Stimulated activated CD8-positive, alpha-beta memory T cell treated with anti-CD3 and anti-CD28 coated beads, Interleukin-4, amount 100 ng/mL, for 4 hours (primary cell): ENCODE measurements at places on chromosomes 5 and 9.

DNA sequence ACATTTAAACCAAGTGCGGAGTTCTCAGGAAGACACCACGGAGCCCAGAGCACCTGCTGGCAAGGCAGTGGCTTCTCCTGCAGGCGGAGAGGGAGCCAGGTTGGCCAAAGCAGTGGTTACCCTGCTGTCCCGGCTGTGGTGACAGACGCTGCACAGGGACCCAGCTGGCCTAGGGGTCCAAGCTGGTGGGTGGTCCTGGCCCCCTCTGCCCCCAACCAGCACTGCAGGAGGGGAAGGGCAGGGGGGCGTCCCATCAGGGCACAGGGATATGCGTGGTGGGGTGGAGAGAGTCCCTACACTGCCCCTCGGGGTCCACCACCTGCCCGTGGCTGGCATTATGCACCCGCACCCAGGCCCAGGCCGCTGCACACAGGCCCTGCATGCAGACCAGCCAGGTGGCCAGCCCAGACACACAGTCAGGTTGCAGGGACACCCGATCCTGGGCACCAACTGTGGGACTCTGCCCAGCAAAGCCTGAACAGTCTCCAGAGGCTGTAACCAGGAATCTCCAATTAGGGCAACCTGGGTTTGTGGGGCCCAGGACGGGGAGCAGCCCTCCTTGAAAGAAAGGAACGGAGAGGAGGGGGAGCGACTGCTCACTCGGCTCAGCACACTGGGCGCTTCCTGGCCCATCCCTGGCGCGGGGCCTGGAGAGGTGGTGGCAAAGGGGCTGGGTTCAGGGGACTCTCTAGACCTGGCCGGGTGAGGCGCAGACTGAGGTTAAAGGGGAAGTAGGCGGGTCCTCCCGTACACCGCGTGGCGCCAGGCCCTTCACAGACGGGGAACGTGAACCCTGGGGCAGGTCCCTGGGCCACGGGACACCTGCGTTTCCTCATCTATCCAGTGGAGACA, 46.3 kb downstream of the NACC2 start:
- DNase-seq, result no peak

DNA sequence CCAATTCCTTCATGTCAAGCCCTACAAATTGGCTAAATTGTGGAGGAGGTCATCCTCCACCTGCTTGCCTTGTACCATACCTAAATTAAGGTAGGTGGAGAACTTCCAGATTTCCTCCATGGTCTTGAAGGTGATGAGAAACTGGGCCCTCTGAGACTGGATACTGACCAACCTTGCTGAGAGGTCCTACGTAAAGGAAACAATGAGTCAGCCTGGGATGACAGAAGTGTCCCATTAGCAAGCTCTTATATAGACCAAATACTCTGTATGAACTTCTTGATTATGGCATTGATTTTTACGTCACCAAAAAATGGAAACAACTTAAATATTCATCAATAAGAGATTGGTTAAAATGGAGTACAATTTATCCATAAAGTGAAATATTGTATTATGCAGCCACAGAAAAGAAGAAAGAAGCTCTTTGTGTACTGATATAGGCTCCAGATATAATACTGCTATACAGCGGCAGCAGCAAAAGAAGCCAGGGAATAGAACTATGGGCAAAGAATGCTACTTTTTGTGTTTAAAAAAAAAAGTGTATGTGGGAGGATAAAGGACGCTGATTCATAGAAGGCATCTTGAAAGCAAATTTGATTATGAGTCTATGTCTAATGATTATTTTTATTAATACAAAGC, 18.3 kb downstream of the SH3TC2 start:
- no peak for DNase-seq

DNA sequence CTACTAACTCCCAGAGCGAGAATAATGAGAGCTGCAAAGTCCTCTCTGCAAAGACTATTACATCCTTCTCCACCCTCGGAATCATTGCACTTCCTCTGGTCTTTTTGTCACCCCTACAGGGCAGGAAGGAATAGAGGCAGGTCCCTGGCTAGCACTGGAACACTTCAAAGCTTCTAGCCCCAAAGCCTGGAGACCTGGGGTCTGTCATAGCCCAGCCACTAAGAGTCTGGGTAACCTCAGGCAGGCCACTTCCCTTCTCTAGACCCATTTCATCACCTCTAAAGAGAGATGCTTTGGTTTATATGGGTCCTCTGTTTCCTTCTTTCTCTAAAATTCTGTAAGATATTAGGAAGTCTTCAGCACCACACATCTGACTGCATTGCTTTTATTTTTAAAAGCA, 6.7 kb downstream of the ADRB2 start:
- no peak for DNase-seq

- DNase-seq, result no peak
These were observed 94.8 kb downstream of the NR3C1 start for GRCh38 chr5:143308731-143309130.

GRCh38 chr9:89078860-89079259, 87.6 kb downstream of the S1PR3 start:
- DNase-seq, result no peak

DNA sequence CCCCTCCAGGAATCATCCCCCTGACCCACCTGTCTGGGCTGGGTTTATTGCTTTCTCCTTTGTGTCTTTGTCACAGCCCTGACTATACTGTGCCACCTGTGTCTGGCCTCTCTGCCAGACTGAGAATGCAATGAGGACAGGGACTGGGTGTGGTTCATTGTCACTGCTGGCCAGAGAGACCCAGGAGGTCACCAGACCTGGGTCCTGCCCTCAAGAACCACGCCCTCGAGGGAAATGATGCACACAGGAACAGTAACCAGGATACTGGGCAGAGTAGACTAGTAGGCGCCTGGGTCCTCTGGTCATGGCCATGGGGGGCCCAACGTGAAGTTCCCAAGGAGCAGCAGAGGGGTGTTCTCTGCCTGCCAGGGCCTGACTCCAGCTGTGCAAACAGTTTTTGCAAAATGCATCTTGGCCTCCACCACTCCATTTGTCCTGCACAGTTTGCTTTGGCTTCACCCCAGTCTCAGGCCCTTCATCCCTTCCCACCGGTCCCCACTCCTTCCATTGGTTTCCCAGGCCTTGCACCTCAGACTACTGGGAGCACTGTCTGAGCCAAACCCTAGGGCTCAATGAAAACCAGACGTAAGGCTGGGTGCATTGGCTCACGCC, 17.8 kb downstream of the RGS3 start:
- DNase-seq, result no peak

DNA sequence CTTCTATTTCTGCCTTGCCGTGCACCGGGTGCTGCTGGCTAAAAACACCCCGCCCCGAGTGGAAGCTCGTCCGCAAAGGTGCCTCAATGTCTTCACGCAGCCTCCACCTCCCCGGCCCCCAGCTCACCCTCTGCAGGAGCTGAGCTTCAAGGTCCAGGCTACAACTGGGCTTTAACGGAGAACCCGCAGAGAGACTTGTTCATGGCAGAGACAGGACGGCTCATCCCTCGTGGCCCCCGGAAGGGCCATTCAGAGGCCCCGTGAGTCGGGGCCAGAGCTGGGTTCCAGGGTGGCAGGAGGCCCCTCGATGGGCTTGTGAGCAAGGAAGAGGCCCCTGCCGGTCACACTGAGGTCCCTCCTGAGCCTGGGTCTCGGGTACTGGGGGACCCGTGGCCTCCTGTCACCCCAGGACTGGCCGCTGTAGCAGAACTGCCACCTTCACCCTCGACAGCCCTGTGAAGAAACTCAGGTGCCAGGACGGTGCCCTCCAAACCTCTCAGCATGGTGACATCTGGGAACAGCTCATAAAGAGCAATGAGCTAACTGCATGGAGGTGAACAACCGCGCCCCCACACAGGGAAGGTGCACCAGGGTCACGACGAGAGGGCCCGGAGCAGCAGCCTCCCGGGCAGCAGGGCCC, 58.0 kb upstream of the UBAC1 start:
- DNase-seq, result no peak

- no peak for DNase-seq
These were observed 3.4 kb upstream of the HMCN2 start for GRCh38 chr9:130262061-130262745.

GRCh38 chr5:5521478-5521877, 99.0 kb downstream of the ICE1 start:
- DNase-seq, result no peak

- no peak for DNase-seq
These were observed 51.2 kb upstream of the HSPA9 start for GRCh38 chr5:138626333-138626944.

DNA sequence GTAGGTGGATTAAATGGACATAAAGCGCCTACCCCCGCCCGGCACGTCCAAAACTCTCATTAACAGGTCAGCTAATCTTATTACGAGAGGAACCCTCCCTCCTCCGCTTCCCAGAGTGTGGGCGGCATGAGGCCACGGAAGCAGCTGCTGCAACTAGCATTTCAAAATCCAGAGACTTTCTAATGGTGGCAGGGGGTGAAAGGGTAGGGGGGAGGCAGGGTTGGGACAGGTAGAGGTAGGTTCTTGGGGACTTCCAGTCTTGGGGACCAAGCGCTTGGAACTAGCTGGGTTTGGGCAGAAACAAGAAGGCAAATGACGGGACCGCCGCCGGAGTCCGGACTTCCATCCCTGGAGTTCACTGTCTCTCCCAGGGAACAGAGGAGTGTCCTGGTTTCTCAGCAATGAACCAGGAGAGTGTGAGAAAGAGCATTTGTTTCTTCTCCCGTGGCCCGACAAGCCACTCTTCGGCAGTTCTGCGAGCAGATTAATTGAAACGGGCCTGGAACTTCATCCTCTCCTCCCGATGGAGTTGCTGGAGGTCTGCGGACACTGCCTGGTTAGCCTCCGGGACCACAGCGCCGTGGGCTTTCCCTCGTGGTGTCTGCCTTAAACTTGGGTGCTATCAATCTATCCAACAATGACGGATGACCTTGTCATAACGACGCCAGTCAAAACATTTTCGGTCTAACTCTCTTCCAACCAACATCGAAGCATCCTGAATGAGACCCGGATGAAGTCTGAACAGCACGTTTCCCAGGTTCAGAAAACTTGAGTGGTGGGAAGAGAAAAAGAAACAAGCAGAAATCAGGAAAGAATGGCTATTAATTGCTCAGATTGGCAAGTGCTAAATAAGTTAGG, 1.6 kb upstream of the PRDM6 start:
- DNase-seq, result no peak

- no peak for DNase-seq
These were observed 686.5 kb upstream of the ADAMTS16 start for GRCh38 chr5:4453655-4454054.

DNA sequence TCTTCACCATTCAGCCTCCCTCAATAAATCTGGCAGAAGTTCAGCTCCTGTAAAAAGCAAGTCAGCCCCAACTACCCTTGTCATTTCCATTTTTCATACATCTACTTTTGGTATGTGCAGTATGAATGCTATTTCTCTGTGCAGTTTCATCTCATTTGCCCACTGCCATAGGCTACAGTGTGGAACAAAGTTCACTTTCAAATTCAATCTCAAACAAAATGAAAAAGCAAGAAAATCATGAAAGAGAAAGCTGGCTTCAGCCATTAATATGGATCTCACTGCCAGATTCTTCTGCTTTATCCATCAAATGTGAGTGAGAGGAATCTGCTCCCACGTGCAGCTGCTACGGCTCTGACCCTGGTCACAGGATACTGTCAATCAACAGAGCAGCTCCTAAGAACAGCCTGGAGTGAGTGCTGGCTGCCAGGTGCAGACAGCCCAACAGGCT, 494.2 kb downstream of the ZNF608 start:
- DNase-seq, result no peak

- no peak for DNase-seq
These were observed 280.3 kb upstream of the WWC1 start for GRCh38 chr5:168011096-168011495.

DNA sequence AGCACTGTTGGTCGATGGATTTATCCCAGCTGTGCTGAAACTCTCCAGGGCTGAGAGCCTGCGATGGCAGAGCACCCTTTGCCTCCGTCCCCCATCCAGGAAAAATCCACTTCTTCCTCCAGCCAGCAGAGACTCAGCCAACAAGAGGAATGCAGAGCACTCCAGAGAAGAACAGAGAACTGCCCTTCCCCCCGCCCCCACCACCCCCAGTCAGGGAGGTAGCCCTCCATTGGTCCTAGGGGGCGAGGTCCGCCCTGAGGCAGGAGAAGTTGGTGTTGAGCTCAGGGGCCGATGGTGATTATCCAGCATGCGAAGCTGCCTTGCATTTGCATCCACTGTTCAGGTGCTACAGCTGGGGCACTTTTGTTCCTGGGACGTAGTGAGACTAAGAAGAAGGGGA, 9.0 kb downstream of the TLX3 start:
- DNase-seq, result no peak

GRCh38 chr9:12413986-12414385, 279.2 kb upstream of the TYRP1 start:
- DNase-seq, result no peak

DNA sequence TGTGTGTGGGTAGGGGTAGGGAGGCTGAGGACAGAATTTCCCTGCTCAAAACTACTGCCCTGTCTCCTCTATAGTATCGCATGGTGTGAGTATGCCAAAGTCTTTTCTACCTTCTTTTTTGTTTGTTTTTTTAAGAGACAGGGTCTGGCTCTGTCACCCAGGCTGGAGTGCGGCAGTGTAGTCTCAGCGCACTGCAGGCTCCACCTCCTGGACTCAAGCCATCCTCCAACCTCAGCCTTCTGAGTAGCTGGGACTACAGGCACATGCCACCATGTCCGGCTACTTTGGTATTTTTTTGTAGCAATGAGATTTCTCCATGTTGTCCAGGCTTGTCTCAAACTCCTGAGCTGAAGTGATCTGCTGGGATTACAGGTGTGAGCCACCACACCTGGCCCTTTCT, 2.5 kb downstream of the SRP19 start:
- no peak for DNase-seq

DNA sequence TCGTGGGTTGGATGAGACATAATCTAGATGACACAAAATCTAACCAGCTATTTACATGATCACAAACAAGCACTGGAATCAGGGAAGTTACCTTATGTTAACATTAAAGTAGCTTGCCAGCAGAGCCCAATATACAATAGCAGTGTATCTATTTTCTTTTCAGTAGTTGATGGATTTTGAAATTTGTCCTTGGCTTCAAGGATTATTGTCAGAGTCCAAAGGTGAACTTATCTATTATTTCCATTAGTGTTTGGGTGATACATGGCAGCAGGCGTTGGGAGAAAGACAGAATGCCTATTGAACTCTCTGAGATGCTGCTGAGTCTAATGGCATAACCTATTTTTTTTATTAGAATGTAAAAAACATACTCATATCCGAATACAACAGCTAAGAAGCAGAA, 223.2 kb upstream of the ACTBL2 start:
- DNase-seq, result no peak
